Kidney tubule cell (primary cell): ENCODE measurements at places on chromosomes 2 and 18.
A peak's percentile ranks its signal among the peaks of the same experiment; 100 is the strongest.

DNA sequence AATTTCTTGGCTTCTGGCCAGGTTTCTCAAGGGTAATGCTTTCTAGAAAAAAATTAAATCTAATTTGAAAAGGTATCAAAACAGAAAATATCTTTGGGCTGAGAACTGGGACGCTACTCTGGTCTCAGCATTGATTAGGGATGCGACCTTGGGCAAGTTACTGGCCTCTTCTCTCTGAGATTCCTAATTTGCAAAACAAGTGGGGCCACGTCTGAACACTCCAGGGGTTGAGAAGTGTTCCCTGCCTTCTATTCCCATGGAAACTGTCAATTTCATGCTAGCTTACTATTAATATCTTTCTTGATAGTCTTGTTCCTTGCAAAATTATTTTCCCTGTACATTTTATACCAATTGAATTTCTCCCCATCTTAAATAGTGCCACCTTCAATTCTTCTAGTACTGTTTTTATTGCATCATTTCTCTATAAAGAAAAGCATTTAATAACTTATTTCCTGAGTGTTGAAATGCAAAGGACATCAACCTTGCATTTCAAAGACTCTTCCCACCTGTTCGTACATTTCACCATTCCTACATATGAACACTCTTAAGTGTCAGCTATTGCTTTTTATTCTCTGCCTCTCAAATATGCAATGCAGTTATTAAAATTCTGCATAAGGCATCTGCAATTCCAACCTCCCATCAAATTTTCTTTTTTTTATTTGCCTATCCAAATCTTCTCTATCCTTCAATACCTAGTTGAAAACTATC, 118.3 kb upstream of the DSEL start:
- no peak for DNase-seq

DNA sequence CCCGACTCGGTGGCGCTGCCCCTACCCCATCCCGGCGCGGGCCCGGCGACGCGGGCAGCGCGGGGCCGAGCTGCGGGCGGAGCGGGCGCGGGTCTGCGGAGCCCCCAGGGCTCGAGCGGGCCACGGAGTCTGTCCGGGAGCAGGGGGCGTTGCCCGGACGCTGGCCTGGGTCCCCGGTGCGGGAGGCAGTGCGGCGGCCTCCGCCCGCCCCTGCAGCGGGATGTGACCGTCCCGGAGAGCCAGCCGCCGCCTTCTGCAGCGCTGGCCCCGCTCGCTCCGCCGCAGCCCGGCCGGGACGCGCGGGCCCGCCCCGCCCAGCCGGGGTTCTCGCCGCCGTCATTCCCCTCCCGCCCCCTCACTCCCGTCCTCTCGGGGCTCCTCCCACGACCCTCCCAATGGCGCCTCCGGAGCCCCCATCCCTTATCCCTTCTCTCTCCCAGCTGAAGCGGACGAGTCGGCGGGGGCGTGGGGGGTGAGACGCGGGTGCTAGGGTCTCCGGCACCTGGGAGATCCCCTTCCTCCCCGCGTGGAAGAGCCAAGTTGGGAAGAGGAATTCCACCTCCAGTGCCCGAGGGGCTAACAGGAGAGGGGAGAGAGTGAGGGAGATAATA, at the start of gene FNDC4:
FNDC4 (minus strand) TSS at position 257 of the 611 bp plus-strand sequence. CDS start 521 bp downstream, outside the sequence.
- no peak for DNase-seq

DNA sequence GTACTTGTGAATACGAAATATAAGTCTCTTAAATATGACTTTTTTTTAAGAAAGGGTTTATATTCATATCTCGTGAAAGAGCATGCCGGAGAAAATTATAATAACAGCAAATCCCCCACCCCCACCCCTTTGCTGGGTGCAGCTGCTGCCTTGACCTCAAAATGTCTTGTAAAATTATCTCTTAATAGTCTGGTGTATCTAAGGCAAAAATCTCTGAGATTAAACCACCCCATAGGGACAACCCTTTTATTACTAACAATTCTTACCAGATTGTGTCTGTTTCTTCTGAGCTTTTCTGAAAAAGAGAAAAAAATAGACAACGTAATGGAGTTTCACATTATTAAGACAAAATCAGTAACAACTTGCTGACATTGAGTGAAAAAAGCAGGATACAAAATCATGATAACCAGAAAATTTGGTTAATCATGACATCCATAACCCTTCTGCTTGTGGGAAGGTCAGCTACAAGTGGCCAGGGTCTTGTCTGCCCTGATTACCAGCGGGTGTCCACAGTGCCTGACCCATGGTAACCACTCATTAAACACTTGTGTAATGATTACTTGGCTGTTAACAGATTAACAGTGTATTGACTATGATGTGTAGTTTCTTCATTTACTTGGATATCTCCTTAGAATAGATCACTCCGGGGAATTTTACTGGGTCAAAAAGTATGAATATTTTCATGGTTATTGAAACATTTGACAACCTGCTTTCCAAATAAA, 1.5 kb downstream of the STRADB start:
- DNase-seq, result peak; percentile 30

GRCh38 chr2:137357634-137358033, 592.3 kb downstream of the THSD7B start:
- DNase-seq, result no peak

- no peak for DNase-seq
These were observed 18.8 kb downstream of the CDH2 start for GRCh38 chr18:28158083-28158581.

DNA sequence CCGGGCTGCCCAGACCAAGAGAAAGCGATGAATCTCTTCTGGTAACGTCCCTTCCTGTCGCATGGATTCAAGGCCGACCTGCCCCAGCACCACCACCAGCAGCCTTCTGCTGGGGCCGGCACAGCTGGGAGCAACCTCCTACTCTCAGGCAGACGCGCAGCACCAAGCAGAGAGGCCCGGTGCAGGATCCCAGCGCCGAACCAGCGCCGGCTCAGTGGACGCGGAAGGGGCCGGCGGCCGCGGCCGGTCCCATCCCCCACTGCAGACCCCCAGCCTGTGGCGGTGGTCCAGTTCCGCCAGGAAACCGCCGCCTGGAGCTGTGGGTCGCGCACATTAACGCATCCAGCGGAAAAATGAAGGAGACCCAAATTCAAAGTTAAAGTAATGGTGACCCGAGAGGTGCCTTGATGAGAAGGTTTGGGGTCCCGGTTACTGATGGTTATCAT, 525 bp upstream of the MAL start:
- peak; percentile 39 for DNase-seq

DNA sequence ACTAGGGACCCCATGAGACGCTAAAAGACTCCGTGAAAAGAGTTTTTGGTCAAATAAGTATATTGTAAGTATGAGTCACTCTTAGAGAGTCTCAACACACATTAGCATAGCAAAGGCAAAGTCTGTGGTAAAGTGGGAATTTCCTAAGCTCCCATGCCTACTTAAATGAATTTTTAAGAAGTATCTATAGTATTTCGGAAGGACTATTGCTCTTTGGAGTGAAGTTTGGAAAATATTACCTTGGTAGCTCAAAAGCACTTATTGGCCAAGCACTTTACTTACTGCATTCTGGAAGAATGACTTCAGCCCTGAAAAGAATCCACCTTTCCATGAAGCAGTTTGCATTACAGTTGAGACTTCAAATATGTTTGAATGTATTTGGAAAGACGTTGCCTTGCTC, 57.1 kb downstream of the CAVIN2 start:
- DNase-seq, result no peak
